Pons (tissue), 1 donor: ENCODE measurements at places on chromosomes 3 and 15.

DNA sequence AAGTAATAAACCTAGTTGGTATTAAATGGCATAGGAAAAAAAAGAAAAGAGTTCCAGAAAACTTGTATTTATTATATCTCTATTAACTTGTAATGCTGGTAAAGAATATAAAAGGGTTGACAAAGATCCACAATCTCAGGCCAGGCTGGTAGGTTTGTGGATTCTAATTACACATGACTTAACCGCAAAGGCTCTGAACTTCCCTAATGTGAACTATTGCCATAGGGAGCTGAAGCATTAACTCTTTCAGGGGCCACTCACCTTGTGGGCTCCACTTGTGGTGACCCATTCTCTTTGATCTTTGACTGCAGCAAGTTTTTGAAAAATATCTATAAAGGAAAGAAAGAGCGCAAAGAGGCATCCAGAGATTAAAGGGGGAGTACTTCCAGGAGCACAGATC is 58.5 kb downstream of the NEK10 start:
- no peak for DNase-seq

DNA sequence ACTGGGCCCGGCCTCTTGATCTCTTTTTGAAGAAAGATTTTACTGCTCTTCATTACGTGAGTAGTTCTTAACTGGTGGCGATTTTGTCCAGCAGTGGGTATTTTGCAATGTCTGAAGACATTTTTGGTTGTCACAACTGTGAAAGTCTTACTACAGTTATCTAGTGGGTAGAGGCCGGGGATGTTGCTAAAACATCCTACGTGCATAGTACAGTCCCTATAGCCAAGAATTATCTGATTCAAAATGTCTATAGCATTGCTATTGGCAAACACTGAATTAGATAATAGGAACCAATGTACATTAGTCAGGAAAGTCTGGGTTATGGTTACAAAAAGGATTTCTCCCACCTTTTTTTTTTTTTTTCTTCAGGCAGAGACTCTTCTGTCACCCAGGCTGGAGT is 38.1 kb downstream of the FOXL2 start:
- no peak for DNase-seq

- DNase-seq = no peak
These were observed 200.9 kb upstream of the ZPLD1 start for GRCh38 chr3:102233881-102234280.

DNA sequence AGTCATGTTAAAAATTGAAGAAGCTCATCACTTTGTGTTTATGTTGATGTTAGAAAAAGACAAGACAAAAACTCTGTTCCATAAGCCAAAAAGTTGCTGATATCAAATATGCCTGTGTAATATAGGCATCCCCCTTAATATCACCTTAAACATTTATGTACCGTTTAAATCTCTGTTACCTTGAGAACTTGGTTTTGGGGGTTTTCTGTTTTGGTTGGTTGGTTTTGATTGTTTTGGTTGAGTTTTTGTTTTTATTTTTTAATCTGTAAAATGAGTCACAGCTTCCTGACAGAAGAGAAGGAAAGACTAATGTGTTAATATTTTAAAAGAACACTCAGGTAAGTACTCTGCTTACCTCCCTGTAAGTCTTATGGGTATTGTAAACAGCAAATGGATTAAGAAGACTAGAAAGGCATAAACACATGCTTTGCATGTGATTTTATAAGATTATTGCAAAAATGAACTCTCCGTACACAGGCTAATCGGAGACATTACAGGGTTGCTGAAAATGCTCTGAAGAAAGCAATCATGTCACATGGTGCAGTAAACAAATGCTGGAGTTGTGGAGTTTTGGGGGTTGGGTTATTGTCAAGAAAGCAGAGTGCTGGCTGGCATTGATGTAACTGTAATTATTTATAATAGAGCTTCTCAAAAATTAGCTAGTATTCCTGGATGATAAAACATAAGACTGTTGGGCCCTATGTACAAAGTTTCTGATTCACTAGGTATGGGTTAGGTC is 69.5 kb upstream of the MBNL1 start:
- peak; percentile 66 for DNase-seq

DNA sequence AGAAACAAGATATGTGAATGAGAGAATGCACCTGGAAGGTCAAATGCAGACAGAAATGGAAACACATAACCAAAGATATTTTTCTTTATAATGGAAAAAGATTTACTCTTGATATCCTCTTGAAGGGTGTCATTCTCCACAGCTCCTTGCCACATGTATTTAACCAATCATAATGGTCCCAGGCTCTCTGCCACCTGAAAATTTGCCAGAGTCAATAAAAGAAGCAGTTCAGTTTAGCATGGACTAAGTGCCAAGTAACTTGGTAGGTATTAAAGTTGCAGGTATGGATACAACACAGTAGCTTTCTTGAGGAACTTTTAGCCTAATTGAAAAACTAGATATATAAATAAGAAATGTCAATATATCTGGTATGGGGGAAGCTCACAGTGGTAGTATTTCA is 33.5 kb downstream of the TUSC7 start:
- no peak for DNase-seq

GRCh38 chr15:47502041-47502440 is 215.3 kb upstream of the SEMA6D start:
- no peak for DNase-seq

DNA sequence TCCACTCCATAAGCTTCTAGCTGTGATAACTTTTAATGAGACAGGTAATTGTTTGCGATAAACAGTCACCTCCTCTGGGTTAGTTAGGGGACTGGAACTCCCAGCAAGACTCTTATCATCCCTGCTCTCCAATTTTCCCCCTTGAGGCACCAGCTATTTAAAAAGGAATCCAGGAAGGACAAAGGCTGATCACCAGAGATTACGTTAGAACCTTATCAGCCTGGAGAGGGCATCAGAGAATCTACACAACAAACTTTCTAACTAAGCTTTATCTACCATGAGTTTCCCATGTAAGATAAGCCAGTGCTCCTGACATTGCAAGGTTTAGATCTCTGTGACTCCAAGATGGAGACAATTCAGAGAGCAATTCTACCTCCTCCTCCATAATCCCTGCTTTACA is 31.3 kb downstream of the GPR176 start:
- no peak for DNase-seq

- peak; percentile 28 for DNase-seq
These were observed 505 bp upstream of the WNT5A start for GRCh38 chr3:55487381-55488241.

DNA sequence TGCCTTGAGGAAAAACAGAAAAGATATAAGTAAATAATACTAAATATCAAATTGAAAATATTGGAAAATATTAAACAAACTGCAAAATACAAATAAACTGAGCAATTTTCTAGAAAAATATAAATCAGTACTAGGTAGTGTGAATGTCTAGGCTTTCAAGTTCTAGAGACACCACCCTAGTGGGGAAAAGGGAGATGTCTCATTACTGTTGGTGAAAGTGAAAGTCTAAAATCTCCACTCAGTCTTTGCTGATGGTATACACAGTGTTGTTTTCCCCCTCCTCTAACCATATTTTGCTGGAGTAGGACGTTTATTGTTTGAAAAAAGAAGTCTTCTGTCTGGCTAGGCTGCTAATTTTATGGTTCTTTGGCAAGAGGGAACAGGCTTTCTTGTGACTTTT is 1368.9 kb downstream of the OTOL1 start:
- DNase-seq = no peak

DNA sequence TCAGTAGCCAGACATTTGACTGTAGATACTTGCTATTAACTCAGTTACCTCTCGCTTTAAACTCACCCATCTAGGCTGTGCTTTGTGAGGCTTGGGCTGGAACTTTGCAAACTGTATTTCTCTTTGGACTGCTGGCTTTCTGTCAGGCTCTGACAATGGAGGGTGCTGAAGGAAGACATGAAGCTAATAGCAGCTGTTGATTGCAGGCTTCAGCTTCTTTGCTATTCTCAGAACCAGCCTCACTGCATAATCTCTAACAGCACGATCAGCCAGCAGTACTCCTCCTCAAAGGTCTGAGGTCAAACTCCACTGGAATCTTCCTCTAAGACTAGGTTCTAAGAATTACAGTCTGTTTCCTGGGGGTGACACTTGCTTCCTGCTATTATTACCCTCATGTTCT is 295.6 kb downstream of the ZBBX start:
- DNase-seq = no peak
